Cardiac fibroblast (primary cell): ENCODE measurements at places on chromosomes 2 and 18.
A peak's percentile ranks its signal among the peaks of the same experiment; 100 is the strongest.

- peak; percentile 21 for DNase-seq
These were observed 3.8 kb downstream of the TCF4 start for GRCh38 chr18:55584201-55584600.

GRCh38 chr2:8526403-8526696, 155.5 kb upstream of the ID2 start:
- no peak for DNase-seq

DNA sequence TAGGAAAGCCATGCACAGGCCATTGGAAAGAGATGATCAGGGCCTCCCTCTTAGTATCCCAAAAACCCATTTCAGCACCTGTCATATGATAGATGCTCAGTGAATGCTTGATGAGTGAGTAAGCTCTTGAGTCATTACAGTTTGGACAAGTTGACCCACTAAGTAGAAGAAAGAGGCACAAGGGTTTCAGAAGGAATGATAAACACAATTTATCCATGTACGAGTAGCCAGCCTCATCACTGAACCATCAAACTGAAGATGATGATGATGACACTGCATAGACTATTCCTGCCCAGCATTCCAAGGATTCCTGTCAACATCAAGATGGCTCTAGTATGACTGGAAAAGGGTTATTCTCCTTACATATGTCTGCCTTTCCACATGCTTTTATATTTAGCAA, 596.0 kb downstream of the BCL11A start:
- no peak for DNase-seq

DNA sequence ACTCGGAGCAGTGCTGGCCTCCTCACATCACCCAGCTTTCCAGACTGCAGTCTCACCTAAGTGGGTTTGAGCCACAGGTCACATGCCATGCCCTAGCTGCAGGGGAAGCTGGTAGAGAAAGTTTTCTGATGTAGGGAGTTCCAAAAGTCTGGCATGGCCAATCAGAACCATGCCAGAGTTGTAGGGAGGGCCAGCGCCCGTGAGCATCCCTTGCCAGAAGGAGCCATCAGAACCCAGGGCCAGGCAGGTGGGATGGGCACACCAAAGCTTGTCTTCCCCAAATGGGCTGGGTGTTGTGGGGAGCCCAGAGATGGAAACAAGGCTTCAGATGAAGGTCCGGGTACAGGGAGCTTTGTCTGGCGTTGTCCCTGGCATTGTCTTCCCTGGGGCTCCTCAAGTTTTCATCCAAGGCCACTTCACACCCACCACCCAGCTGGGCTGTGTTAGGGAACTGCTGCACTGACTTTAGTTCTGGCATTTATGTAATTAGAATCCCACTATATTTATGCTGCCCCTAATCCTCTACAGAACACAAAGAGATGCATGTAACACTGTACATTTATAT, 247.9 kb downstream of the KLHL29 start:
- no peak for DNase-seq

DNA sequence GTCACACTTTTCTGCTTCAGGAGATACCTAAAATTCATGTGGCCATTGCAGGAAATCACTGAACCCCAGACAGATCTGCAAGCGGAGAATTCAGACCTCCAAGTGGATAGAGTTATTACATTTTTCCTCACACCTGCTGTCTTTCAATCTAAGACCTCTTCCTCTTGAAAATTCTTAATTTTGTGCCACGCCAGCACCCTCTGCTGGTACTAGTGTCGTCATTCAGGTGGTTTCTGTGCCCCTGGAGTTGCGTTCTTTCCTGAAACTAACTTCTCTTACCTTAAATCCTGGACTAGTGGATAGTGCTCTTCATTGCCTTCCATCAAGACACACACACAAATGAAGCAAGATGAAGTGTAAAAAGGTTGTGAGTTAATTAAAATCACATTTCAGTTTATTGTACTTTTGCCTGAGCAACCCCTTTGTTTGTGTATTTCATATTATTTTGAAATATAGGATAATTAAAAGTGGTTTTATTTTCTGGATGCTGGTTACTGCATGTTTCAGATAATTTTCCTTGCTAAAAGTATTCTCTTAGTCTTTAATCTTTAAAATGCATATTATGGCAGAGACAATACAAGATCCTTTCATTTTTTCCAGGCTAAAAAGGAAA, 1.6 kb upstream of the DNER start:
- peak; percentile 19 for DNase-seq

GRCh38 chr2:25168256-25169072, at the start of gene POMC:
POMC (minus strand) TSS chr2:25168580; CDS start chr2:25164772, 3,808 bp downstream.
- no peak for DNase-seq

- DNase-seq: no peak
These were observed 380.5 kb downstream of the ERBB4 start for GRCh38 chr2:212158081-212158480.
